Astrocyte of the spinal cord (primary cell): ENCODE measurements at places on chromosomes 11 and 22.

DNA sequence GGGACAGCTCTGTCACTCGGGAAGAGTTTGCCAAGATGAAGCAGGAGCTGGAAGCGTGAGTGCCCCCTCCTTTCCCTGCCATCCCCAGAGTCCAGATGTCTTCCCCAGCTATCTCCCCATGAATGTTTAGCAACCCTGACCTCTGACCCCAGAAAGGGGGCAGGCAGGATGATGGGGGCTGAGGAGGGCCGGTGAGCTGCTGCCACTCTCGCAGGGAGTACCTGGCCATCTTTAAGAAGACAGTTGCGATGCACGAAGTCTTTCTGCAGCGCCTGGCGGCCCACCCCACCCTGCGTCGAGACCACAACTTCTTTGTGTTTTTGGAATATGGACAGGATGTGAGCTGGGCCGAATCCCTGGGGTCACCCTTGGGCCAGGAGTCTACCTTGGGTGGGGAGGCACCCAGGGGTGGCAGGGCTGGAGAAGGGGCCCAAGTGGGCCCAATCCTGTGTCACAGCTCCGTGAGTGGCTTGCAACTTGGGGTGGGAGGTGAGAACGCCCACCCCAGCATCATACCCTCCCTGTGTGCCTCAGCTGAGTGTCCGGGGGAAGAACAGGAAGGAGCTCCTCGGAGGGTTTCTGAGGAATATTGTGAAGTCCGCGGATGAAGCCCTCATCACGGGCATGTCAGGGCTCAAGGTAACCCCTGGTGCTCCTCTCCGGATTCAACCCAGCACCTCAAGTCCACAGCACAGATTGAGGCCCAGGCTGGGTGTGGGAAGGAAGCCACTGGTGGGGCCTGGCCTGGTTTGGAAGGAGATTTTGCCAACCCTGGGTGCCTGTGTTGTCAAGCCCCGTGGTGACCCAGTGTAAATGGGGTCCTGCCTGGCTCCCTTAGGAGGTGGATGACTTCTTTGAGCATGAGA, 7.5 kb downstream of the CFL1 start:
- DNase-seq, result no peak

- DNase-seq, result no peak
Measured at GRCh38 chr11:69558519-69558941, 77.1 kb downstream of the LINC01488 start.

- no peak for DNase-seq
Measured at GRCh38 chr22:45112136-45112879, 51.4 kb upstream of the NUP50 start.

GRCh38 chr11:117796872-117797529, at the start of gene DSCAML1:
Gene DSCAML1 (minus strand): TSS chr11:117797216. CDS start chr11:117797079, 137 bp downstream.
- DNase-seq, result no peak

GRCh38 chr11:911031-911889, 650 bp upstream of the CHID1 start:
- DNase-seq, result peak; percentile 73

DNA sequence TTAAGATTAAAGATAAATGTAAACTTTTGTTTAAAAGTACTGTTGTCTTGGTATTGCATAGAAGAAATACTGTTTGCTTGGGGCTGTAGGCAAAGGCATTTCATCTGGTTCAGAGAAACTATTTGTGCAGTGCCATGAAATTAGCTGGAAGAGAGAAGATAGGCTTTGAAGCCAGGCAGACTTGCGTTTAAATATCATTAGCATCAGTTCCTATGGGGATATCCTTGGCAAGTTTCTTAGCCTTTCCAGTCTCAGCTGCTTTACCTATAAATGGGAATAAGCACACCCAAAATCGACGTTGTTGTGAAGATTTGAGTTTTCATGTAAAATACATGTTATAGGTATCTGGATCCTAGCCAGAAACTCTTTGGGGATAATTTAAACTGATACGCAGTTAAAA, 133.9 kb downstream of the FBXO7 start:
- DNase-seq, result no peak

GRCh38 chr11:43558556-43559127, 121.9 kb upstream of the HSD17B12 start:
- DNase-seq, result no peak

- peak; percentile 32 for DNase-seq
Measured at GRCh38 chr11:2612884-2613571, 86.8 kb downstream of the KCNQ1OT1 start.

GRCh38 chr11:55793321-55793720, 2.0 kb upstream of the OR5D14 start:
- DNase-seq, result no peak

DNA sequence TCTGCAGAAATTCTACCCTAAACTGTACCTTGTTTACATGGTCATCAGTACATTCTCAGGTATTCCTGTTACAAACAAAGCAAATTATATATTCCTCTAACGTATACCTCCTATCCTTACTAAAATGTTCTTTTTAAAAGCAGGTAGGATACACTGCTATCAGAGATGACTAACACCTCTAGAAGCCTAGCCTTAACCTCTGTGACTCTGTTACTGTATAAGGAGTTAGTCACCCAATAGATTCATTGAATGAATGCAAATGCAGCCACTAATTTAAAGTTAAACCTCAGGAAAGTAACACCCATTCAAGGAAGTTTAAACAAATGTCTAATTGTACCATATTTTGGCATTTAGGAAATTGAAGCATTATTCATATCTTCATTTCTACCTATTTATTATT, 82.2 kb downstream of the FCHSD2 start:
- no peak for DNase-seq
